SJSA1 (cell line): ENCODE measurements at places on chromosomes 12 and 14. TPM values are rescaled to one million over a fixed set of nuclear protein-coding genes. Genes with fewer than 3 reads are reported as not detected.

BLOC1S1 gene
- 82.0 and 91.9 TPM in 2 replicates for total RNA-seq

- no peaks in the 10 kb centered on the region for H3K4me1 ChIP-seq
- no peak overlapping the region for H3K27ac ChIP-seq
- no peak overlapping the region for H3K4me3 ChIP-seq
- no peak for DNase-seq
- no peaks in the 10 kb centered on the region for H3K27me3 ChIP-seq
Measured at GRCh38 chr12:113092607-113093408, 36.3 kb downstream of the DTX1 start.

DNA sequence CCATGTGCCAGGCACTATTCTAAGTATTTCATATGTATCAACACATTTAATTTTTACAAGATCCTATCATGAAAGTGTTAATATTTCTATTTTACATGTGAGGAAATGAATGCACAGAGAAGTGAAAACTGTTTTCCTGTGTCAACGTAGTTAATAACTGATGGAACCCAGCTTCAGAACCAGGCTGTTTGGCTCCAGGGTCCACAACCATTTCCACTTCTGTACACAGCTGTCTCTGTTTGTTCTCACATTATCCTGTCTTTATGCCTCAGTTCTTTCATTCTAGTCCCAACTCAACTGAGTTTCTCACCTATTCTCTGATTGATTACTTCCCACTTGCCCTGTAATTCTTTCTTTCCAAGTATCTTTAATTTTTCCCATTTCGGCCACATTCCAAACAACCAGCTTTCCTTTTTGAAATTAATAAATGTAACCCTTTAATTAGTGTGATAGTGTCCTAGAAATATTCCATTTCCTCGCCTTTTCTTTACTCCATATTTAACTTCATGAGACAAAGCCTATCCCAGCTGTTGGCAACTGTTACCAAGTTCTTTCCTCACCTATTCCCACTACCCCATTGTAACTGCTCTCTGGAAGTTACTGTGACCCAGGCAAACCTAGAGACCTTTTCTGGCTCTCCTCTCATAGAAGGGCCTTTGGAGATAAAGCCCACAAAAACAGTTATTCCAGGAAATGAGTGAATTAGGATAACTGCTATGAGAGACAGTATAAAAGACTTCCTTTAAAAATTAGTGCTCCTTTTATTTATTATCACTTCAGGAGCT is 218.7 kb downstream of the RASSF9 start:
- no peaks in the 10 kb centered on the region for H3K4me1 ChIP-seq
- H3K36me3 ChIP-seq: no peaks in the 10 kb centered on the region
- no peak overlapping the region for H3K4me3 ChIP-seq
- no peaks in the 10 kb centered on the region for H3K27me3 ChIP-seq
- H3K27ac ChIP-seq: no peak overlapping the region
- DNase-seq: no peak

INSM2 gene
- total RNA-seq: not detected in 2 replicates
